NCI-H2171 (cell line): ENCODE measurements at places on chromosomes 16 and 17.
A peak's percentile ranks its signal among the peaks of the same experiment; 100 is the strongest.

- no peak for DNase-seq
Measured at GRCh38 chr17:75639771-75640555, 6.7 kb downstream of the SMIM5 start.

GRCh38 chr17:17877529-17878358 lies 41.0 kb upstream of the SREBF1 start:
- no peak for DNase-seq

DNA sequence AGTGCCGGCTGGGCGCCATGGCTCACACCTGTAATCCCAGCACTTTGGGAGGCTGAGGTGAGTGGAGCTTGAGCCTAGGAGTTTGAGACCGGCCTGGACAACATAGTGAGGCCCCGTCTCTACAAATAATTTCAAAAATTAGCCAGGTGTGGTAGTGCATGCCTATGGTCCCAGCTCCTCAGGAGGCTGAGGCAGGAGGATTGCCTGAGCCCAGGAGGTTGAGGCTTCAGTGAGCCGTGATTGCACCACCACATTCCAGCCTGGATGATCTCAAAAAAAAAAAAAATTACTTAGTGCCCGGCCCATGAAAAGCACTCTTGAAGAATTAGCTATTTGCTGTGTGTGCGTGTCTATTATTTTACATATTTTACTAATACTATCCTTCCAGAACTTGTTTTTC lies 9.6 kb downstream of the GPRC5C start:
- DNase-seq = no peak

DNA sequence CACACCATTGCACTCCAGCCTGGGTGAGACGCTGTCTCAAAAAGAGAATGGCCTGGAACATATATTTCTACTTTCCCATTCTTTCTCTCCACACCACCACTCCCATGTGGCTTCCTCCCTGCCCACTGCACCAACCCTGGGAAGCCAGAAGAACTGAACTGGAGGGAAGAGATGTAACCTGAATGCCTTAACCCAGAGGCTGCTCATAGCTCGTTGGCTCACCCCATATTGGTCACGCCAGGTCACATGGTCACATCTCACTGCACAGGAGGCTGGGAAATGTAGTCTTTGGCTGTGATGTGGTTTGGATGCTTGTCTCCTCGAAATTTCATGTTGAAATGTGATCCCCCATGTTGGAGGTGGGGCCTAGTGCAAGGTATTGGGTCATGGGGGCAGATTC lies 5.9 kb upstream of the DNAH17 start:
- no peak for DNase-seq

- no peak for DNase-seq
Measured at GRCh38 chr17:50265690-50266315, 8.5 kb upstream of the TMEM92 start.

DNA sequence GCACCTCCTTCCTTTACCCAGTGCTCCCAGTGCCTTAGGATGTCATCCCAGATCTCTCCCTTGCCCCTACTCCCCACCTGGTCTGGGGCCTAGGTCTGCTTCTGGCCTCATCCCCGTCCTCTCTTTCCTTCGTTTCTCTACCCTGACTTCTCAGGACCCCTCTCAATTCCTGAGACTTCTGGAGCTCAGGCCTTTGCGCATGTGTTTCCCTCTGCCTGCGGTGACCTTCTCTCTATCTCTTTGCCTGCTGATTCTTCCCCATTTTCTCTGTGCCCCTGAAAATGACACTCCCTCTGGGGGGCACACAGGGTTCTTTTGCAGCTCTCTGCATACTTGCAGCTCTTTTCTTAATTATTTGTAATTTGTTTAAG lies 13.5 kb downstream of the ADORA2B start:
- DNase-seq = no peak

DNA sequence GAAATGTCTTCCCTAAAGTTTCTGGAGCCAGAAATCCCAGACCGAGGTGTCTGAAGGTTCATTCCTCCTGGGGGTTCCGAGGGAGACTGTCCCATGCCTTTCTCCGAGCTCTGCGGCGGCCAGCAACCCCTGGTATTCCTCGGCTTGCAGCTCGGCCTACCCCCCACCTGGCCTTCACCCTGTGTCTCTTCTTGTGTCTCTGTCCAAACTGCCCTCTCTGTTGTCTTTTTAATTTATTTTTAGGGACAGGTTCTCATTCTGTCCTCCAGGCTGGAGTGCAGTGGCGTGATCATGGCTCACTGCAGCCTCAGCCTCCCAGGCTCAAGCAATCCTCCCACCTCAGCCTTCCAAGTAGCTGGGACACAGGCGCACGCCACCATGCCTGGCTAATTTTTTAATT lies 211.7 kb downstream of the SEC14L1 start:
- no peak for DNase-seq

DNA sequence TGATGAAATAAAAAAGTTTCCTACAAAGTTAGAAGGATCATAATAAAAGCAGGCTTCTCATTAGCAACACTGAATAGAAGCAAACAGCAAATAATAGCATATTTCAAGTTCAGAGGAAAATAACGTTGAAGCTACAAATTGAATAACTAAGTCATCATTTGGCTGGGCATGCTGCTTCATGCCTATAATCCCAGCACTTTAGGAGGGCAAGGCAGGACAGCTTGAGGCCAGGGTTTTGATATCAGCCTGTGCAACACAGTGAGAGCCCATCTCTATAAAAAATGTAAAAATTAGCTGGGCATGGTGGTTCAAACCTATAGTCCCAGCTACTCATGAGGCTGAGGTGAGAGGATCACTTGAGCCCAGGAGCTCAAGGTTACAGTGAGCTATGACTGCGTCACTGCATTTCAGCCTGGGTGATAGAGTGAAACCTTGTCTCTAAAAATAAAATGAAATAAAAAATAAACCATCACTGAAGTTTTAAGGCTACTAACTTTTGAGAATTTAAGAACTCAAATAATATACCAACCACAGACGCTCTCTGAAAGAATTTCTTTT lies 25.5 kb downstream of the NCOR1 start:
- DNase-seq = no peak

DNA sequence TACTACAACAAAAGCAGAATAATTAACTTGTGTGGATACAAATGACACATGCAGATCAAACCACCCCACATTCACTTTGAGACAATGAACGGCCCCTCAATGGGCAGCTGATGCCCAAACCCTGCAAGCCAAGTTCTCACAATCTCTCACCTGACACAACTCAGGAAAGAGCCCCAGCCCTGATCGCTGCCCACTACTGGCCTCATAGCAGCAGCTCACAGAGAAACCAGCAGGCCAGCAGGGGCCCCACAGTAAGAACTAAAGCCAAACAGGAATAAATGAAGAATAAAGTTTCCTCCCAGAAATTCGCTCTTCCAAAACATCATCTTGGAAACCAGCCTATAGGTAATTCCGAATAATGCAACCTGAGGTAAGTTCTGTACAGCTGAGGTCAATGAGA lies 7.7 kb downstream of the AKTIP start:
- no peak for DNase-seq

DNA sequence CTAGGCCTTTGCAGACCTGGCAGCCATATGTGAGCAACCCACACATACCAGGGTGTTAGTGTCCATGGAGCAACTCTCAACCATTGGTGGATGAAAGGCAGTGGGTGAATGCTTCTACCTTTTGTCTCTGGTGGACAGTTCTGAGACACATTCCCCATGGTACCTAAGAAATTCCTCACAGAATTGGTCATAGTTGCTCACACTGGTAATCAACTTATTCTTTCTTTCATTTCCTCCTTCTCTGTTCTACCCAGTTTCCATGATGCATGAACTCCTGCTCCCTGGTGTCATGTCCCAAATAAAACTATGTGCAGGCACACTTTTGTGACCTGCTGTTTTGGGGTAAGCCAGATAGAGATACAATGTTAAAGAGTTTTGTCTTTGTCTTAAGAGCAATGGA lies 33.2 kb upstream of the MPHOSPH6 start:
- no peak for DNase-seq

DNA sequence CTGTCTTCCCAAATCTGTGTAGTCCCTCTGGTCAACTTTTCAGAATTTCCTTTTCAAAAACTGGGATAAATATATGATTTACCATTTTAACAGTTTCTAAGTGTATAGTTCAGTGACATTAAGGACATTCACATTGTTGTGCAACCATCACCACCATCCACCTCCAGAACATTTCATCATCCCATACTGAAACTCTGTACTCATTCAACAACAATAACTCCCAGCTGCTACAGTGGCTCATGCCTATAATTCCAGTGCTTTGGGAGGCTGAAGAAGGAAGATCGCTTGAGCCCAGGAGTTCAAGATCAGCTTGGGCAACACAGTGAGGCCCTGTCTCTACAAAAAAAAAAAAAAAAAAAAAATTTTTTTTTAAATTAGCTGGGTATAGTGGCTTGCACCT lies 131.0 kb downstream of the AATF start:
- no peak for DNase-seq

- DNase-seq = no peak
Measured at GRCh38 chr16:88462396-88462795, 9.3 kb downstream of the ZFPM1 start.

DNA sequence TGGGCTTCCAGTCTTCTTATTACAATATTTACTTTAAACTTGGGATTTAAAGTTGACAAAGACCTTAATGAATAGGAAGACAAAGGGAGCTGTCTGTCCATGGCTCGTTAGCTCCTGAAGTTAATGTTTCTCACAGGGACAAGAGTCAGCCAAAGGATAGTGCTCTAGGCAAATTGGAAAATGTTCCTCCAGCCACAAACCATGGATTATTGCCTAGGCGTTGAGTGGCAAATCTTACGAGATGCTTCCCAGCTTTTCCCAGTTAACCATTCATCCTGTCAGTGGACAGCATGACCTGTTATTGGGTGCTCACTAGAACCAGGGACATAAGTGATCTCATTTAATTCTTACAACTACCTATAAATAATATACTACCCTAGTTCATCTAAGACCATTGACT lies 3.6 kb downstream of the TEX2 start:
- no peak for DNase-seq

GRCh38 chr16:1175566-1176279 lies 22.8 kb downstream of the CACNA1H start:
- no peak for DNase-seq

- no peak for DNase-seq
Measured at GRCh38 chr17:45380046-45380765, 52.5 kb downstream of the ARHGAP27 start.

DNA sequence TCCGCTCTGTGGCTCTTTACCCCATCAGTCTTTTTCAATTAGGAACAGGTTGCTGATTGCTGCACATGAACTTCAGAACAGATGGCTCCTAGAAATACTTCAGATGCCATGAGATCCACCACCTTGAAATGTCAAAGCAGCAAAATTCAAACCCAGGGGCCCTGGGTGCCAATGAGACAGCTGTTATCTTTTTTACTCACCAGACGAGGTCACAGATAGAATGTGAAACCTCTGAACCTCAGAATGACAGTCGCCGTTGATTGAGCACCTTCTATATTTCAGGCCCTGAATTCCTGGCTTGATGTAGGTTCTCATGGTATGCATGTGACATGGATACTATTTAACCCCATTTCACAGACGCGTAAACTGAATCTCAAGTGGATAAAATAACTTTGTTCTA lies 63.0 kb downstream of the MAF start:
- no peak for DNase-seq

DNA sequence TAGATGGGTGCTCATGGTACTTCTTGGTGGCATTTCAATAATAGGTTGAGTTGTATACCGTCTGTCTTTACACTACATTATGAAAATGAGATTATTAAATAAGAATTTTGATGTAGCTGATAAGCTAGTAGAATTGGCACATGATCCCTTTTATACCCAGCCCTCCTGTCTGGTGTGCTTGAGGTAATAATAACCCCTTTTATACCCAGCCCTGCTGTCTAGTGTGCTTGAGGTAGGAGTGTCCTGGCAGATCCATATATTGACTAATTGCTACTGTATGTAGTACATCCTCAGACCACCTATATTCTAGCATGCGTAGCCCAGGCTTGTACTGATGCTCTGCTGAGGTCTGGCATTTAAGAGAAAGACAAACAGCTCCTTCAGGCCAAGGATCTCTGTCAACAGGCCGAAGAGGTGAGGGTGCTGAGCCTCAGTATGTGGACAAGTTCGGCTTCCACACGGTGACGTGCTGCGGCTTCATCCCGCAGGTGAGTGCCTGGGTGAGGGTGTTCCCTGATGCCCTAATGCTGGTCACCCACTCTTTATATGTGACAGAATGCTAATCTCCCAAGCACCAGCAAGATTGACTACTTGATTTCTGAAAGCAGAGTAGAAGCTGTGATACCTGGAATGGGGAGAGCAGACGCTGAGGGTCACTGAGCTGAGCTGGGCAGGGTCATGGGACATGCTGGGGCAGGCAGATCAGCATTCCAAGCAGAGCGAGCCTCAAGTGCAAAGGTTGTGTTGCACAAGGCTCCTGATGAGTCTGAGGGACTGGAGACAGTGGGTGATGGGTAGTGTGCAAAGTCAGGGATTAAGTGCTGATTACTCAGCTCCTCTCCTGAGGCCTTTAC lies 5.7 kb downstream of the FN3K start:
- DNase-seq = no peak

GRCh38 chr16:77353587-77354263 lies 81.1 kb downstream of the ADAMTS18 start:
- no peak for DNase-seq

DNA sequence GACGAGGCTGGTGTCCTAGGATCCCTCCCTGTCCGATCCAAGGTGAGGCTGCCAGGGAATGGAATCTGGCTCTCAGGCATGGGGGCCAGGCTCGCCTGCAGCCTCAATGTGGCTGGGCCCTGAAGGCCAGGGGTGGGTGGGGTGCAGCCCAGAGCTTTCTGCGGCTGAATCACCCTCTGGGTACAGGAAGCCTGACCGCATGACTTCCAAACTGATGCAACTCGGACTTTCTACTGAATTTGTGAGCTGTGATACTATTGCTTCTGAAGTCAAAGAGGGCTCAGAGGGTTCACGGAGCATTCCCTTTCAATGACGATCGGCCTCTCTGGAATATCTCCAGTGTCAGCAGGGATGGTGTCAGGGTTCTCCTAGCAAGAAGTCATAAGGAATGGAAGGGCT lies 123.7 kb downstream of the METRNL start:
- no peak for DNase-seq

GRCh38 chr16:46743232-46743719 lies 4.9 kb downstream of the MYLK3 start:
- DNase-seq = no peak

- no peak for DNase-seq
Measured at GRCh38 chr16:81717662-81718189, 61.4 kb upstream of the PLCG2 start.

GRCh38 chr16:86063760-86064405 lies 164.9 kb downstream of the IRF8 start:
- no peak for DNase-seq

GRCh38 chr16:78372277-78372676 lies 272.8 kb downstream of the WWOX start:
- no peak for DNase-seq

DNA sequence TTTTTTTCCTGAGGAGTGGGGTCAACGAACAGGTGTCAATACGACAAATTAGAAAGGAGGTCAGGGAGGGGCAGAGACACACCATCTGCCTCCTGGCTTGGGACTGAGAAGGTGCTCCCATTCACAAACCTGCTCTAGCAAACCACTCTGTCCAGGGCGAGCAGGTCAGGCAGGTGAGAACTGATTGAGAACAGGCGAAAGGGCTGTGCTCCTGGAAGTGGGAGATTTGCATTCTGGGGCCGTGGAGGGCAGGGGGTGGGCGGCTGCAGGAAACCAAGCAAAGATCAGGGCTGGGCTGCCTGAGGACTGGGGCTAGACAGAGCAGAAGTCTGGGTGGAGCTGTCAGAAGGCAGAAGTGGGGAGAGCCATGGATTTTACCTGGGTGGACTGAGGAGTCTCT lies 98.9 kb upstream of the NLRP1 start:
- no peak for DNase-seq

GRCh38 chr16:19994466-19995170 lies 79.1 kb downstream of the GPR139 start:
- DNase-seq = no peak

GRCh38 chr17:35046740-35047283 lies 16.7 kb downstream of the RFFL start:
- peak; percentile 22 for DNase-seq
